ENCODE measurements at places on chromosomes 3 and 15.

DNA sequence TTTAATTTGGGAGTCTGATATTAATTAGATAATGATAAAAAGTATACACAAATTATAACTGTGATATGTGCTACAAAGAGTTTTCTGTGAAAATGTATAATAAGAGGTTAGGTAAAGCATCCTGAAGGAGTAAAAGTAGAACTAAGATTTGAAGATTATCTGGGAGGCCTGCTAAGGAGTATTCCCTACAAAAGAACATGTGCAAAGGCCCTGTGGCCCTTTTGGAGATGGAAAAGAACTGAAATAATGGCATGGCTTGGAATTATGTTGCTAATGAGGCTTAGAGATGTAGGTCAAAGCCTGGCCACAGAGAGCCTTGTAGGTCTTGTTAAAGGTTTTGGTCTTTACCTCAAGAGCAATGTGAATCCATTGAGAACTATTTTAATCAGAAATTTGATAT is 82.0 kb downstream of the ZIC4 start:
- no peak for DNase-seq

GRCh38 chr3:141255137-141255845 is 23.7 kb downstream of the PXYLP1 start:
- no peak for DNase-seq

DNA sequence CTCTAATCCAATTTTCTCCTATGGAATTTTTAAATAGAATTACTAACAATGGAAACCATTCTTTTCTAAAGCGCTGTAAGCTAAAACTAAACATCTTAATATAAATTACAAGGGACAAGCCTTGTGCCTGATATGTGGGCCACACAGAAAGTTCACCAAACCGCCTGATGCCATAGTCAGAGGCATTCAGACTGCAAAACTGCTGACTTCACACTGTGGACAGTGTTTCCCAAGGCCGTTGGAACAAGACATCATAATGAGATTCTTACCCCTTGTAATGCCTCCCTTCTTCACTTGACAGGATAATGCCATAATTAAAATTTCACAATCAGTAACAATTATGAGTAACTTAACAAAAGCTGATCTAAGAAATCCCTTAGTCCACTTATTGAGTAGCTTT is 14.9 kb downstream of the SH3GL3 start:
- DNase-seq: no peak

DNA sequence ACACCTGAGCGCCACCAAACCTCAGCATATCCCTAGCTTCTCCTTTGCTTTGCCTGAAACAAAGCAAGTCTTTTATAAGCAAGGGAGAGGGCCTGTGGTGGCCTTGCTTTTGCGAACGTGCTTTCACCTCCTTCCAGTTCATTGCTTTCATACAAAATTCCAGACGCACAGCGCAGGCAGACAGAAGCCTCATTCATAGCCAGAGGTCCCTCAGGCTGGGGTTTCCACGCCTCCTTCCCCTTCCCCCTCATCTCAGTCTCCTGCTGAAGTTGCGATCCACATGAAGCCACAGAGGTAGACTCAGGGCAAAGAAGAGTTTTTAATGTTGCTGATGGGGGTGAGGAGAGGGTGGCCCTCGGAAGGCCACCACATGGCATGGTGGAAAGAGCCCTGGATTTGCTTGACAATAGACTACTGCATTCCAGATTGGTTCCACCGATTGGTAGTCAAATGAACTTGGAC is 59.4 kb upstream of the FLNB start:
- DNase-seq: no peak

GRCh38 chr3:134055661-134056060 is 25.9 kb upstream of the SLCO2A1 start:
- DNase-seq: no peak

DNA sequence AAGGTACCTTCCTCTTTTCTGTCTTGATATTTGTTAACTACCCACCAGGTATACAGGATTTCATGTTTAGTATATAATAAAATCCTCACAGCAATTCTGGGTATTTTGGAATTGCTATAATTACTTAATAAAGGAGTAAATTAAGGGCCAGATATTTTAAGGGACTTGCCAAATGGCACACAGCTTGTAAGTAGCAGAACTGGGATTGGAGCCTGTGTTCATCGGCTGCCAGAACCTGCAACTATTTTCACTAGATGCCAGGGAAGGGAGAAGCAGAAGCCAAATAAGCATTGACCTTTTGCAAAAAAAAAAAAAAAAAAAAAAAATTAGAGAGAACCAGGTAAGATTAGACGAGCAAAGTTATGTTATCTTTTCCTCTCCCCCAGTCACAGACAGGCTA is 683.3 kb upstream of the CADM2 start:
- DNase-seq: no peak

DNA sequence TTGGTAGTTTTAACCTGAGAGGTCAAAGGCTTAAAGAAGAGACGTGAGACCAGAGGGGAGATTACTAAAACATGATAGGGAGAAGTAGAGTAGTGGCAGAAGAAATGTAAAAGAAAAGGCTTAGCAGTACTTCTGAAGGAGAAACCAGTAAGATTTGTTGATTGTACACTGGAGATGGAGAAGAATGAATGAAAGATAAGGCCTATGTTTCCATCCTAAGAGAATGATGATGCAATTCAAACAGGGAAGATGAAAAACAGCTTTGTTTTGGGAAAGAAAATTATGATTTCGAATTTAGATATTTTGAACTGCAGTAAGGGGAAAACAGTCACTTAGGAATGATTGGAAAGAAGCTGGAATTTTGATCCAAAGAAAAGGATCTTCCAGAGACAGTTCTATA is 97.4 kb upstream of the PLXND1 start:
- DNase-seq: no peak

Data from Calu3 (cell line).